ENCODE measurements at places on chromosomes 1 and 21. TPM values are rescaled to one million over a fixed set of nuclear protein-coding genes. Genes with fewer than 3 reads are reported as not detected.

The NBPF26 gene
- 29.0 TPM for total RNA-seq

GRCh38 chr1:85116856-85117255 is 68.6 kb upstream of the MCOLN3 start:
- H3K27me3 ChIP-seq = no peaks in the 10 kb centered on the region
- H3K4me1 ChIP-seq = no peaks in the 10 kb centered on the region
- no peak for DNase-seq
- H3K36me3 ChIP-seq = no peaks in the 10 kb centered on the region

DNA sequence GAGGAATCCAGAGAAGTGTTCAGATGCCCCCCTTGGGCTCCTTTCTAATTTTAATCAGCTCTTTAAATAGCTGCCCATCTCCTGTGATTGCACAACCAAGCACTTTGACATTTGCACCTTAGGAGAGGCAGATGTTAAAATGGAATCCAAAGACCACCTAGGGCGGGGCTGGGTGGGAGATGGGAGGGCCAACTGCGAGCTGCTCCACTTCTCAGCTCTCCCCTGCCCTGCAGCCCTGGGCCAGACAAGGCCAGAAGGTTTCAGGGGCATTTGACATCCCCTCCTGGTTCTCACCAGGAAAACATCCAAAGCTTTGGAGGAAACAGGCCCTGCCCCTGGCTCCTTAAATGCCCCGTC is 106.9 kb downstream of the DHRS3 start:
- no peak for DNase-seq
- H3K36me3 ChIP-seq = peaks cover 17% of the 10 kb centered on the region
- no peak overlapping the region for H3K27ac ChIP-seq
- peaks cover 5% of the 10 kb centered on the region for H3K4me1 ChIP-seq
- H3K4me3 ChIP-seq = no peak overlapping the region

The GJC2 gene
- total RNA-seq = 0.61 TPM

The ADGRL4 gene
- not detected for total RNA-seq

The VWA5B1 gene
- total RNA-seq = not detected

The CGN gene
- 0.49 TPM for total RNA-seq

DNA sequence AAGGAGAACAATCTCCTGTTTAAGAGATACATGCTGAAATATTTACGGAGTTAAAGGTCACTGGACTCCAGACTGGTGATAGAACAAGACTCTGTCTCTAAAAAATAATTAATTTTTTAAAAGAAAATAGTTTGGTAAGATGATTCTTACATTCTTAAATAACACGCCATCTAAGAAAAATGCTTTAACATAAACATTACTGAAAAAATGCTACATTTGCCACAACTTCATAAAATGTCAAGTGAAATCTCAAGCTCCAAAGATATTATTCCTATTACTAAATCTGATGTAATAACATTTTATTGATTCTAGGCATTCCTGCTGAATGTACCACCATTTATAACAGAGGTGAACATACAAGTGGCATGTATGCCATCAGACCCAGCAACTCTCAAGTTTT is 4.1 kb downstream of the ANGPTL3 start:
- H3K27ac ChIP-seq = no peak overlapping the region
- H3K36me3 ChIP-seq = no peaks in the 10 kb centered on the region
- no peak for DNase-seq

The CIART gene
- total RNA-seq = 0.27 TPM

The KCNT2 gene
- total RNA-seq = not detected

GRCh38 chr1:167090314-167090942 is at the start of gene GPA33:
Gene GPA33 (minus strand): TSS chr1:167090377. CDS start chr1:167090287, 90 bp downstream.
- peak; percentile 70 for DNase-seq
- peak within 1 kb of the TSS; percentile 82 for H3K27ac ChIP-seq
- H3K36me3 ChIP-seq = no peaks in the 10 kb centered on the region
- no peak within 1 kb of the TSS for H3K4me3 ChIP-seq

The AMY1B gene
- not detected for total RNA-seq

GRCh38 chr1:39167632-39168209 is 36.8 kb upstream of the MACF1 start:
- H3K4me3 ChIP-seq = no peak overlapping the region
- no peaks in the 10 kb centered on the region for H3K4me1 ChIP-seq
- no peak for DNase-seq
- no peaks in the 10 kb centered on the region for H3K36me3 ChIP-seq

- no peak for DNase-seq
- no peak overlapping the region for H3K4me3 ChIP-seq
- no peaks in the 10 kb centered on the region for H3K36me3 ChIP-seq
- no peaks in the 10 kb centered on the region for H3K4me1 ChIP-seq
Measured at GRCh38 chr1:233442026-233442780, 114.7 kb downstream of the MAP3K21 start.

GRCh38 chr1:63679589-63679988 is 86.4 kb downstream of the PGM1 start:
- no peak overlapping the region for H3K27ac ChIP-seq
- H3K36me3 ChIP-seq = no peaks in the 10 kb centered on the region
- DNase-seq = no peak
- no peaks in the 10 kb centered on the region for H3K27me3 ChIP-seq
- no peaks in the 10 kb centered on the region for H3K4me1 ChIP-seq

GRCh38 chr1:185895208-185895900 is 161.2 kb downstream of the HMCN1 start:
- no peaks in the 10 kb centered on the region for H3K4me1 ChIP-seq
- no peak overlapping the region for H3K4me3 ChIP-seq
- no peak overlapping the region for H3K27ac ChIP-seq
- H3K36me3 ChIP-seq = no peaks in the 10 kb centered on the region
- H3K27me3 ChIP-seq = no peaks in the 10 kb centered on the region
- no peak for DNase-seq

The PGLYRP3 gene
- total RNA-seq = not detected

- H3K27me3 ChIP-seq = no peaks in the 10 kb centered on the region
- no peak overlapping the region for H3K4me3 ChIP-seq
- H3K27ac ChIP-seq = no peak overlapping the region
- no peaks in the 10 kb centered on the region for H3K36me3 ChIP-seq
Measured at GRCh38 chr1:247561711-247562110, 12.8 kb downstream of the GCSAML start.

The FCGR3A gene
- 1.3 TPM for total RNA-seq

GRCh38 chr1:226311376-226311775 is 2.4 kb upstream of the LIN9 start:
- peaks cover 14% of the 10 kb centered on the region for H3K4me1 ChIP-seq
- peaks cover 14% of the 10 kb centered on the region for H3K27me3 ChIP-seq
- no peak for DNase-seq
- H3K4me3 ChIP-seq = no peak overlapping the region
- H3K27ac ChIP-seq = no peak overlapping the region

- H3K36me3 ChIP-seq = no peaks in the 10 kb centered on the region
- no peak overlapping the region for H3K4me3 ChIP-seq
- no peak for DNase-seq
- no peak overlapping the region for H3K27ac ChIP-seq
- no peaks in the 10 kb centered on the region for H3K27me3 ChIP-seq
- H3K4me1 ChIP-seq = peaks cover 18% of the 10 kb centered on the region
Measured at GRCh38 chr1:12121212-12122003, 45.4 kb upstream of the TNFRSF1B start.

The APCS gene
- not detected for total RNA-seq

DNA sequence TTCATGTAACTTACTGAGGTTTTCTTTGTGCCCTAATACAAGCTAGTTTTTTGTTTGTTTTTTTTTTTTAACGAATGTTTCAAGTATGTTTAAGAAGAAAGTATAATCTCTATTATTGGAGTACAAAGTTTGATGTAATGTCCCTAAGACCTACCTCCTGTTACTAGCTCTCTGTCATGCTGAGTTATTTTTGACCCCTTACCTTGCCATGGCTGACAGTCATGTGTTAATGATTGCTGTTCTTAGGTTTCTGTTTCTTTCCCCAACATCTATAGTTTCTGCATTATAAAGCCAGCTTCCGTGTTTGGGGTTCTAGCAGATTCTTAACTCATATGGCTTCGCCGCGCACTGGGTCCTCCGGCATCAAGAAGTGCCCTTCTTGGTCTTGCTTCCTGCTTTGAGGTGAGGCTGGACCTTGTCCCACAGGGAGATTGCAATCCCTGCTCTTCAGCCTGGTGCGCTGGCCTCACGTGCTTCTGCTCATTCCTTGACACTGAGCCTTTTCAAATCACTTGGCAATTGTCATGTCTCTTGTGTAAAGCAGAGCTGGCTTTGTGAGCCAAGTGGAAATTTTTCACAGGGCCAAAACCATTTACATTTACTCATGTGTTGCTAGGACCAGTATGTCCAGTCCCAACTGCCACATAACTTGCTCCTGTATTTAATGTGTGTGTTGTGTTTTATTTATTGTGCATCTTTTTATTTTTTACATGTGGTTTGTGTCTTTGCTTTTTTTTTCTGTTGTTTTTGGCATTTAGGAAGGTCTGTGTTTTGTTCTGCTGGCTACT is 135.0 kb upstream of the COL6A1 start:
- H3K36me3 ChIP-seq = no peaks in the 10 kb centered on the region
- no peak overlapping the region for H3K4me3 ChIP-seq
- peaks cover 6% of the 10 kb centered on the region for H3K27me3 ChIP-seq
- DNase-seq = no peak
- H3K27ac ChIP-seq = no peak overlapping the region

DNA sequence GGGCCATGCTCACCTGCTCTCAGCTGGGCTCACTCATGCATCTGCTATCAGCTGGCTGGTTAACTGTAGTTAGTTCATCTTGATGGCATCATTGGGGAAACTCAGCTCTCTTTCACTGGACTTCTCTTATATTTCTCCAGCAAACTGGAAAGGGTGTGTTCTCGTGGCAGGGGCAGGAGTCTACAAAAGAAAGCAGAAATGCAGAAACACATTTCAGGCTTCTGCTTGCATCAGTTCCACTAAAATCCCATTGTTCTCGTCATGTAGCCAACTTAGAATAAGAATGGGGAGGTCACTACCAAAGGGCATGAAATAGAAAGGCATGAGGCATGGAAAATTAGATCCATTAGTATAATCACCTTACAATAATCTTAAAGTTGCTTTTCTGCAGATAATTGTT is 207.3 kb downstream of the NRIP1 start:
- H3K4me1 ChIP-seq = peaks cover 3% of the 10 kb centered on the region
- H3K27ac ChIP-seq = no peak overlapping the region
- H3K27me3 ChIP-seq = no peaks in the 10 kb centered on the region
- no peak for DNase-seq
- H3K36me3 ChIP-seq = no peaks in the 10 kb centered on the region
- H3K4me3 ChIP-seq = no peak overlapping the region

DNA sequence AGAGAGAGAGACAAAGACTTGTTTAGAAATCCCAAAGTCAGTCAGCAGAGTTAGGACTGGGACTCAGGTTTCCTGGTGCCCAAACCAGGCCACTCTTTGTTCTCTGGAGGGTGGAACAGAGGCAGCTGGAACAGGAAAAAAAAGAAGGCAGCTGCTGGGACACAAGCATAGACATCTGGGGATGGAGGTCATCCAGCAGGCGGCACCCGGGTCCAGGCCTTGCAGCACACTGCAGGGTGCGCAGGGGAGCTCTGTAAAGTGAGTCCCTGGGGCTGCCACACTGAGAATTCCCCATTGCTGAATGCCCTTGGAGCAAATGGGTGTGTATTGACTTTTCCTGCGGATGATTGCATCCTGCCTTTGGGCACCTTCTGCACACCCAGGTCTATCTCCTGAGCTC is 222.9 kb upstream of the CSF3R start:
- H3K27me3 ChIP-seq = no peaks in the 10 kb centered on the region
- DNase-seq = no peak
- no peak overlapping the region for H3K27ac ChIP-seq
- no peaks in the 10 kb centered on the region for H3K36me3 ChIP-seq

GRCh38 chr1:200380589-200381021 is 29.2 kb downstream of the ZNF281 start:
- no peak overlapping the region for H3K4me3 ChIP-seq
- peaks cover 13% of the 10 kb centered on the region for H3K4me1 ChIP-seq
- H3K27me3 ChIP-seq = no peaks in the 10 kb centered on the region
- H3K36me3 ChIP-seq = no peaks in the 10 kb centered on the region

The SMCP gene
- total RNA-seq = not detected

DNA sequence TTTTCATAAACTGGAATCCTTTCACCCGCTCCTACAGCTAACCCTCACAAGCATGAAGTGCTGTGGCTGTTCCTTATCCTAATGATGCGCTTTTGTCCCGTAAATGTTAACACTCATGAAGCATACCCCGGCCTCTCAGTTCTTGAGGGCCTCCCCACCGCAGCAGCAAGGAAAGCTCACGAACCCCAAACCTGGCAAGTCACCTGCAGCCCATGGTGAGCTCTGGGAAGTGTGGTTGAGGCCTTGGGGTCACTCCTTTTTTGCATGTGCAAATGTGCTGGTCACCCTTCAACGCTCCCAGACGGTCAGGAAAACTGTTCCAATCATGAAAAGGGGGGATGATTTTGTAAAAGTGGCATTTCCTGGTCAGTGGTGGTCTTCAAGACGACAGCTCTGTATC is 124.6 kb downstream of the PRDM2 start:
- H3K27ac ChIP-seq = no peak overlapping the region
- peaks cover 4% of the 10 kb centered on the region for H3K4me1 ChIP-seq
- H3K27me3 ChIP-seq = peaks cover 9% of the 10 kb centered on the region
- H3K36me3 ChIP-seq = peaks cover 16% of the 10 kb centered on the region
- no peak overlapping the region for H3K4me3 ChIP-seq

DNA sequence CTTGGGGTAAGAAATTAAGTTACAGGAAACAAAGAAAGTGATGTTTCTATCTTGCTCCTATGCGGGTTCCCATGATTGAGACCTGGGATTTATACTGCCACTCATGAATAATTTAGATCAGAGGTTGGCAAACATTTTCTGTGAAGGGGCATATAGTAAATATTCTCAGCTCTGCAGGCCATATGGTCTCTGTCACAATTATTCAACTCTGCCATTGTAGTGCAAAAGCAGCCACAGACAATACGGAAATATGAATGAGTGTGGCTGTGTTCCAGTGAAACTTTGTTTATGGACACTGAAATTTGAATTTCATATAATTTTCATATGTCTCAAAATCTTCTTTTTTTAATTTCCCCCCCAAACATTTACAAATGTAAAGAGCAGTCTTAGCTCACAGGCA is 127.2 kb downstream of the FOXD2 start:
- H3K27ac ChIP-seq = no peak overlapping the region
- no peaks in the 10 kb centered on the region for H3K4me1 ChIP-seq
- no peak overlapping the region for H3K4me3 ChIP-seq
- no peaks in the 10 kb centered on the region for H3K36me3 ChIP-seq
- no peak for DNase-seq
- H3K27me3 ChIP-seq = no peaks in the 10 kb centered on the region

- H3K4me3 ChIP-seq = no peak overlapping the region
- no peaks in the 10 kb centered on the region for H3K27me3 ChIP-seq
- no peak for DNase-seq
Measured at GRCh38 chr1:67957066-67957465, 93.4 kb downstream of the DIRAS3 start.

Measured in B cell (primary cell).